ENCODE measurements at places on chromosomes 12 and 14.

DNA sequence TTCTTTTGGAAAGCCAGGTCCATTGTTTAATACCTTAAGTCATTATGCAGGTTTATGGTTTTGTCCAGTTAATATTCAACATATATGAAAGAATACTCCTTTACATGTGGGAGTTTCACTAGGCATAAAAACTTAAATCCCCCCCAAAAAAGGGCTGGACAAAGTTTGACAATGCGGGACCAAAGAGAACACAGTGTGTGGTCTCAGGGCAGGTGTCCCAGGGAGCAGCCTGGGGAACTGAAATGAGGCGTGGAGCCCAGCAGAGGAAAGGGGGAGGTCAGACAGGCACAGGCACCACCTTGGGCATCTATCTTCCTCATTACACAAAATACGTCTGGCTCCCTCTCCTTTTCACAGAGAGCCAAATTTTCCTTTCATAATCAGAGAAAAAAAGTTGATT, 22.5 kb downstream of the PKP2 start:
- DNase-seq, result no peak
- H3K4me1 ChIP-seq, result no peaks in the 10 kb centered on the region
- no peak overlapping the region for H3K27ac ChIP-seq
- no peaks in the 10 kb centered on the region for H3K27me3 ChIP-seq
- no peaks in the 10 kb centered on the region for H3K36me3 ChIP-seq
- H3K4me3 ChIP-seq, result no peak overlapping the region

DNA sequence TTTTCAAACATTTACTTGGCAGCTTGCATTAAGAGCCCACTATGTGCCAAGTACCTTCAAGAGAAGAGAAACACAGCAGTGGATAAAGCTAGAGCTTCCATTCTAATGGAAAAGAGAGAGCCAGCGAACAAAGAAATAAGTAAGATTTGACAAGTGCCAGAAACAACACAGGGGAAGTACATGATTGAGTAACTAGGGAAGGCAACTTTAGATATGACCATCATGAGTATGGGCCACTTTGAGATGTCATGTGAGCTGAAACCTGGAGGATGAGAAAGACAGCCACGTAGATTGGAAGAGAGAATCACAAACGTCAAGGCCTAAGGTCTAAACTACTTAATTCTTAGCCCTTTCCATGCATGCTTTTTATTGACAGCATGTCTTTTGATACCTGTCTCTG, 121.4 kb downstream of the ITPR2 start:
- DNase-seq, result no peak
- no peaks in the 10 kb centered on the region for H3K27me3 ChIP-seq
- H3K4me3 ChIP-seq, result no peak overlapping the region
- H3K36me3 ChIP-seq, result peaks cover 27% of the 10 kb centered on the region
- H3K27ac ChIP-seq, result no peak overlapping the region

- no peaks in the 10 kb centered on the region for H3K4me1 ChIP-seq
- no peaks in the 10 kb centered on the region for H3K27me3 ChIP-seq
- H3K36me3 ChIP-seq, result no peaks in the 10 kb centered on the region
Observed at GRCh38 chr14:99579903-99580571, 24.0 kb downstream of the CCDC85C start.

DNA sequence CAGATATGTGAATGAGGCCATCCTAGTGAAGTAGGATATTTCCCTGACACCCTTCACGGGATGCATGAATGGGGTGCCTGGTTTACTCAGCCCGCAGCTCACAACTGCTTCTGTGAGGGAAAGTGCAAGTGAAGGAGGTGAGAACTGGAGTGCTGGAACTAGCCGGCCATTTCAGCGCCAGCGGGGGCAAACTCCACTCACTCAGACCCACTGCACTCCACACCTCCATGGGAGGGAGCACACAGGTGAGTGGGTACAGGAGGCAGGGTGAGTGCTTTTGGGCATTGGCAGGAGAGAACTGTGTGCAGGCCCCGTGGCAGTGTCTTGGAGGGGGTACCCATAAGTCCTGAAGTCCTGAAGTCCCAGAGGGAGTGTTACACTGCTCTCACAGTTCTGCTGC, 1008.4 kb downstream of the SLC6A15 start:
- no peak overlapping the region for H3K4me3 ChIP-seq
- no peaks in the 10 kb centered on the region for H3K27me3 ChIP-seq
- H3K36me3 ChIP-seq, result no peaks in the 10 kb centered on the region
- no peak for DNase-seq
- H3K27ac ChIP-seq, result no peak overlapping the region
- no peaks in the 10 kb centered on the region for H3K4me1 ChIP-seq

DNA sequence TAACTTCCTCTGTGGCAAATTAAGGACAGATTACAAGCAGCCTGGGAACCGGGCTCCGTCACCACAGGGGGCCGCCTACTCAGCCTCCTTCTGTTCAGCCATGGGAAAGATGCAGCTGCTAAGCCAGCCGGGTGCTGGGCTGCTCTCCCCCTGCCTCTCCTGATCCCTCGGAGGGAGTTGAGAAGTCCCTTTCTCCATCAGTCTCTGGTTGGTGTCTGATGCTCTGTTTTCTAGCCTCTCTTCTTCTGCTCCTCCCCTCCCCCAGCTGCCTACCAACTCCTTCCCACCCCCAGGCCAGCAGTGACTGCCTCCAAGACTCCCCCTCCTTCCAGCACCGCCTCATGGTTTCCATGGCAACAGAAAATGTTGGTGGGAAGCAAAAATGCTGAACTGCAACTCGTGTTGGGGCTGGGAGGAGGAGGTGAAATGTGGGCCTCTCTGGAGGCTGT, 486.7 kb downstream of the APAF1 start:
- H3K27ac ChIP-seq, result no peak overlapping the region
- no peak overlapping the region for H3K4me3 ChIP-seq
- no peaks in the 10 kb centered on the region for H3K36me3 ChIP-seq
- peak; percentile 14 for DNase-seq
- no peaks in the 10 kb centered on the region for H3K4me1 ChIP-seq
- H3K27me3 ChIP-seq, result peaks cover 4% of the 10 kb centered on the region
